ENCODE measurements at places on chromosomes 1 and 21.

- DNase-seq = no peak
Measured at GRCh38 chr1:14149431-14149830, 449.1 kb upstream of the KAZN start.

GRCh38 chr1:157000686-157001085 is 44.9 kb downstream of the ARHGEF11 start:
- DNase-seq = no peak

GRCh38 chr1:197958438-197959305 is 41.5 kb downstream of the LHX9 start:
- no peak for DNase-seq

DNA sequence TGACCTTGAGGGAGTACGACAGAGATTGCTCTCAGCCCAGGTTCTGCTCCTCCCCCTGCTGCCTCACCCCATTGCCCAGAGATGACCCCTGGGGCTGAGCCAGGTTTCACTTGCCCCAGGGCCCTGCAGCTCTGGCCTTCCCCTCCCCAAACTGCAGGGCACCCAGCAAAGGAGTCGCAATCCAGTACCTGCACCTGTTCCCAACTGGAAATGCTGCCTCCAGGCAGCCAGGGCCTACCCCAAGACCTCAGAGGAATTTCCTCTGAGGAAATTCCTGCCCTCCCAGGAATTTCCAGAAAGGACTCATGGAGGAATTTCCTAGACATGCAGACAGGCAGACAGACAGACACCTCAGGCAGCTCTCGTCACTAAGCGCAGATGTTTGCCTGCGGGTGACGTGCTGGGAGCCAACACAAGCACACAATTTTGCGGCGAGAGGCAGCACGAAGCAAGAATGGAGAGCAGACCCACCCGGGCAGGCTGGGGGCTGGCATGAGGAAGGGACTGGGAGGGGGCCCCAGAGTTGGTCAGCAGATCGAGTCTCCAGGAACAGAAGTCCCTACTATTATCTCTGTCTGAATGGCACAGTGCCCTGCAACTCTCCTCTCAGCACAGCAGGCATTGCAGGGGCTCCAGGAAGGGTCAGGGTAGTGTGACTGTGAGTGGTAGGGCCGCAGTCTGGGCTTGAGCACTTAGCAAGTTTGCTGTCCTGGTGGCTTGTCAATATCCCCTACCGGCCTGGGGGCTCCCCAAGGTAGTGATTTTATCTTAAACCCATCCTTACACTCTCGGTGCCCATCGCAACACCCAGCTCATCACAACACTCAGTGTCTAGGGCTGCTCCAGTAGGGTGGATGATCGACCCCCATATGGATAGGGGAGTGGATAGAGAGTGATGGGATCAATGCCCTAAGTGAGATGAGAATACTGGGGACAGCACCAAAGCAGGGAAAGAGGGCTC is 2.9 kb upstream of the EFNA1 start:
- DNase-seq = no peak

- no peak for DNase-seq
Measured at GRCh38 chr1:112759228-112759627, 44.1 kb upstream of the PPM1J start.

- DNase-seq = no peak
Measured at GRCh38 chr1:15492596-15492995, 16.7 kb downstream of the CELA2B start.

DNA sequence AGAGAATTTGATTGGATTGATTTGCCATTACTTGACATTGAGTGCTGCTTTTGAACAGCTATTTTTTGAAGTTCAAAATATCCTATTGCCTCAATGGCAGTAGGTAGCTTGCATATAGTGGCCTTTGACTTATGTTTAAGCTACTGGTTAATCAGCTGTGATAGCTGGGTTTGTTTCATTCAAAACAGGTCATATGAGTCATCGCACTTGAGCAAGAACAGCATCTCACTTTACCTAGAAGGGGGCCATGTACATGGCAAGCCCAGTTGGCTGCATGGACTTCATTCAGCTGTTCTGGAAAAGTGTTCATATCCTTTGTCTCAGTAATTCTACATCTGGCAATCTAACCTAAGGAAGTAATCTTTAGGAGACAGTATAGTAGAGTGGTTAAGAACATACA is 29.0 kb upstream of the ARID1A start:
- no peak for DNase-seq

DNA sequence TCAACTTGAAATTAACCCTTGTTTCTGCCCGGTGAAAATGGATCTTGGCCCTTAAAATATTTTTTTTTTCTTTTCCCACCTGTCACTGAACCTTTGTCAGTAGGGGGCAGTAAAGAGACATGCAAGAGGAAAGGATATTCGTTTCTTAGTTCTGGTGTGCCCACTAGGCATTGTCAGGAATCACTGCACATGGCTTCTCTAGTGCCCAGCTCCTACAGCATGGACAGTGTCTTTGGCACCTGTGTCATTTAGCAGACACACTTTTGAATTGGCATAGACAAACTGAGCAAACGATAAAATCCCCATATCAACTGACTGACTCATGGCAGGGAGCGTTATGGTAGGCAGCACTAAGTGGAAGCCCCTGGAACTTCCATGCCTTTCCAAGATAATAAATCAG is 1048.1 kb downstream of the BRINP3 start:
- no peak for DNase-seq
